ENCODE measurements at places on chromosomes 5 and 9. TPM values are rescaled to one million over a fixed set of nuclear protein-coding genes. Genes with fewer than 3 reads are reported as not detected.

The ZFP2 gene
- 0.71 TPM for total RNA-seq

The GRIA1 gene
- 0.18 TPM for total RNA-seq

The HBEGF gene
- 5.3 TPM for total RNA-seq

The CENPK gene
- not detected for total RNA-seq

The CCDC183 gene
- total RNA-seq: not detected

The FOXD4L4 gene
- total RNA-seq: not detected

The MIGA2 gene
- 18.3 TPM for total RNA-seq

The BHMT2 gene
- total RNA-seq: 7.1 TPM

The ADGRD2 gene
- not detected for total RNA-seq

The ZDHHC11 gene
- total RNA-seq: not detected

The N4BP3 gene
- total RNA-seq: 2.3 TPM

The LCN6 gene
- total RNA-seq: 2.8 TPM

The C1QTNF3 gene
- 1.00 TPM for total RNA-seq

The HAVCR1 gene
- total RNA-seq: not detected

DNA sequence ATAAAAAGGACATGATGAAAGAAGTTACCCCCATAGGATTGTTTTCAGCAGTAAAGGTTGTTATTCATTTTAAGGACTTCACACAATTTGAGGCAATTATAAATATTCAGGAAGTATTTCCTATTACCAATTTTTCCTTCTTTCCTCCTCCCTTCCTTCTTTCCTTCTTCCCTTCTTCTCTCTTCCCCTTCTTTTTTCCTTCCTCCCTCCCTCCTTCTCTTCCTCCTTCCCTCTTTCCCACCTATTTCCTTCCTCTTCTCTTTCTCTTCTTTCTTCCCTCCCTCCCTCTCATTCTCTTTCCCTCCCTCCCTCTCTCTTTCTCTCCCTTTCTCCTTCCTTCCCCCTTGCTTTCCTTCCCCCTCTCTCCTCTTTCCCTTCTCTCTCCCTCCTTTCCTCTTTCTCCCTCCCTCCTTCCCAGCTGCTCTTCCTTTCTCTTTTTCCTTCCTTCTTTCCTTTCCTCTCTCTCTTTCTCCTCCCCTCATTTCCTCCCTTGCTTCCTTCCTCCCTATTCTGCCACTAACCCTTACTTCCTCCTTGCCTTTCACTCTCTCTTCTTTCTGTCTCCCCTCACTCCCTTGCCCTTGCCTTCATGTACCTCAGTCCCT lies 105.1 kb downstream of the ADRB2 start:
- no peaks in the 10 kb centered on the region for H3K27me3 ChIP-seq
- H3K36me3 ChIP-seq: no peaks in the 10 kb centered on the region
- no peak overlapping the region for H3K4me3 ChIP-seq
- H3K4me1 ChIP-seq: peaks cover 53% of the 10 kb centered on the region
- H3K27ac ChIP-seq: no peak overlapping the region
- no peak for DNase-seq

GRCh38 chr5:13540168-13540750 lies 404.2 kb downstream of the DNAH5 start:
- no peak overlapping the region for H3K27ac ChIP-seq
- H3K4me3 ChIP-seq: no peak overlapping the region
- no peaks in the 10 kb centered on the region for H3K4me1 ChIP-seq
- no peaks in the 10 kb centered on the region for H3K27me3 ChIP-seq
- no peak for DNase-seq

- no peaks in the 10 kb centered on the region for H3K4me1 ChIP-seq
- no peaks in the 10 kb centered on the region for H3K36me3 ChIP-seq
- no peak overlapping the region for H3K27ac ChIP-seq
- no peak for DNase-seq
- no peaks in the 10 kb centered on the region for H3K27me3 ChIP-seq
Observed at GRCh38 chr5:169063316-169063953, 237.5 kb downstream of the SLIT3 start.

DNA sequence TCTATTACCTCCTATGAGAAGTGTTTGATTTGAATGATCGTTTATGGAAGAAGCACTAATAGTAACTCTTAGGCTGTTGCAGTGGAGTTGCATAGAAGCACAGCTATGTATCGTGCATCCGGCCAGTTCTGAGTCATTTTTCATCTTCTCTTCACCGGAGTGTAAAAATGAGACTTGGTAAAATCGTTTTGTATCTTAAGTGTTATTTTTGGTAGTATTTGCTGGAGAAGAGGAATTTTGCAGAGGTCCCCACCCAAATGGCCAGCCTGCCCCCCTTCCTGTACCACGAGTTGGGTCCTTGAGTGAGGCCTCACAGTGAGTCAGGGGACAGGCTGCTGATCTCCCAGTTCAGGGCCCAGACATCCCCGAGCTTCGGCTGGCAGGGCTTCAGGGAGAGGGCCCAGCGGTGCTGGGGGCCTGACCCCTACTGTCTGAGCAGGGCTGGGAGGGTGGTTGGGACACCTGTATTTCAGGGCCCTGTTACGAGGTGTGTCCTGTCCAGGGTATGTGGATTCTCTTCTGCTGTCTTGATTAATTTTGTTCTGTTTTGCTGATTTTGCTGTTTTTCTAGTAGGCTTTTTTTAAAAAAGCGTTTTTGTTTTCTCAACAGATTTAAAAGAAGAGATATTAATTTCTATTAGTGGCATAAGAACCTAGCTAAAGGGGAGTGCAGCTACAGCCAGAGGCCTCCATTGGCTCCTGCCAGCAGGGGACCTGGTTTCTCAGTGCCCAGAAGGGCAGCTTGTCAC lies 210.8 kb downstream of the TRIO start:
- H3K27ac ChIP-seq: no peak overlapping the region
- no peak overlapping the region for H3K4me3 ChIP-seq
- no peak for DNase-seq
- H3K27me3 ChIP-seq: no peaks in the 10 kb centered on the region

DNA sequence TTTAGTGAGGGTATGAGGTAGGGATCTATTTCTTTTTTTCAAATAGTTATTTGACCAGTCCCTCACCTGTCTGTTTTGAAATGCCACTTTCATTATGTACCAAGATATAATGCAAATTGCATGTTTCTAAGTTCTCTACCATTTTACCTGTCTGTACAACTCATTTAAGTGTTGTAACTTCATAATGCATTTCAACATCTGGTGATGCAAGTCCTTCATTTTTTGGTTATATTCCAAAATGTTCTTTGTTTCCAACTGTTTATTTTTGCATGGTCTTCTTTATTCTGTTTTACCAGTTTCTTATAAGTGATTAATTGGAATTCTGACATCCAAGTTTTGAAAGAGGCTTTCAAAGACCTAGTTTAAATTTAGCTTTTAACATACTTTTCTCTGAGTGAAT lies 26.8 kb downstream of the TDRD7 start:
- no peak overlapping the region for H3K27ac ChIP-seq
- no peak for DNase-seq
- H3K4me1 ChIP-seq: no peaks in the 10 kb centered on the region
- no peak overlapping the region for H3K4me3 ChIP-seq
- H3K36me3 ChIP-seq: peaks cover 6% of the 10 kb centered on the region

GRCh38 chr5:131672776-131673175 lies 37.7 kb upstream of the RAPGEF6 start:
- DNase-seq: no peak
- peak overlapping the region; percentile 87 for H3K27ac ChIP-seq
- peak overlapping the region; percentile 5 for H3K4me3 ChIP-seq
- peaks cover 44% of the 10 kb centered on the region for H3K36me3 ChIP-seq

- no peak overlapping the region for H3K4me3 ChIP-seq
- H3K36me3 ChIP-seq: no peaks in the 10 kb centered on the region
- H3K4me1 ChIP-seq: no peaks in the 10 kb centered on the region
- H3K27ac ChIP-seq: no peak overlapping the region
- no peak for DNase-seq
Observed at GRCh38 chr9:2214707-2215106, 199.6 kb downstream of the SMARCA2 start.

DNA sequence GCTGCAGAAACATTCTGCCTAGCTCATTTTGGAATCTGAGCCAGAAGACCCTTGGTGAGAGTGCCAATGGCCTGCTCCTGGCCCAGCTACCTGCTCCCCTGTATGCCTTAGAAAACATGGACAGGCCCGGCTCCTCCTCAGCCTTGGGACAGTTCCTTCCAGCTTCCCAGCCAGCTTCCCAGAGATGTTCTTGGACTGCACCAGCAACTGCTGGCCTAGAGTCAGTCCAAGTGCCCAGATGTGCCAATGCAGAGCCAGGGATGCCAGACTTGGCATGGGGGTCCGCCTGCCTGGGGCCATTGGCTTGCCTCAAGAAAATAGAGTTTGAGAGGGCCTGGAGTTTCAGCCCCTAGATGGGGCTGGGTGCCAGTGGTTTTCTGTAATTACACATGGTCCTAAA lies 142.2 kb upstream of the TRIM32 start:
- H3K36me3 ChIP-seq: no peaks in the 10 kb centered on the region
- peaks cover 5% of the 10 kb centered on the region for H3K4me1 ChIP-seq
- H3K27me3 ChIP-seq: no peaks in the 10 kb centered on the region
- H3K27ac ChIP-seq: peak overlapping the region; percentile 50
- no peak for DNase-seq

- H3K27me3 ChIP-seq: no peaks in the 10 kb centered on the region
- peak overlapping the region; percentile 20 for H3K27ac ChIP-seq
- no peaks in the 10 kb centered on the region for H3K36me3 ChIP-seq
- peak overlapping the region; percentile 56 for H3K4me3 ChIP-seq
- H3K4me1 ChIP-seq: no peaks in the 10 kb centered on the region
- no peak for DNase-seq
Observed at GRCh38 chr9:117706421-117707116, 2.4 kb downstream of the TLR4 start.

DNA sequence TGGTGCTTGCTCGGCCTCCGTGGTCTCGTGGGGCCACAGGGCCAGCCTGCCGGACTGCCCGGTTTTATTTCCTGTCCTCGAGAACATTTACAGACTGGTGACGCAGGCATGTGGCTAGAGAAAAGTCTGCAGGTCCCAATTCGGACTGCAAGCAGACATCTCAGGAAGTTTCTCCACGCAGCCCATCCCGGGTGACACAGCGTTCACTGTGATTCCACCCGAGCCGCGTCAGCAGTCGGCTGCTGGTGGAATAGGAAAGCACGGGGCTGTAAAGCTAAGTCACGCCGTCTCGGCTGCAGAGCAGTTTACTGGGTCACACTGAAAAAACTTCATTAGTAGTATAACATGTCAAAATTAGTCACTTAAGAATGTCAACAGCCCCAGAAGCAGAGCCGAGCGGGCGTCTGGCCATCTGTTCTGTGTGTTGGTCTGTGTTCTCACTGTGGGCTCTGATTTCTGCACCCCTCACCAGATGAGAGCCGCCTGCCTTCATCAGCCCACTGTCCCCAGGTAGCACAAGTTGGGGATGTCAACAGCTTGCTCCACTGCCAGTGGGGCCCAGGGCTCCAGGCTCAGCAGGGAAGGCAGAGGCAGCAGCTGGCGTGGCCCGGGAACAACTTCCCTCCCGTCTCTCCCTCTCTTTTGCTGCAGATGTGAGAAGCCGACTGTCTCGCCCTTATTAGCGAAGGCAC lies 363.7 kb downstream of the IRX2 start:
- H3K27ac ChIP-seq: no peak overlapping the region
- peaks cover 2% of the 10 kb centered on the region for H3K27me3 ChIP-seq
- DNase-seq: no peak
- no peak overlapping the region for H3K4me3 ChIP-seq

- no peaks in the 10 kb centered on the region for H3K36me3 ChIP-seq
- H3K27me3 ChIP-seq: no peaks in the 10 kb centered on the region
- H3K4me3 ChIP-seq: peak overlapping the region; percentile 82
- H3K27ac ChIP-seq: peak overlapping the region; percentile 82
Observed at GRCh38 chr9:6413365-6414246, 607 bp downstream of the UHRF2 start.

- no peak overlapping the region for H3K27ac ChIP-seq
- no peak overlapping the region for H3K4me3 ChIP-seq
- H3K27me3 ChIP-seq: no peaks in the 10 kb centered on the region
- H3K36me3 ChIP-seq: no peaks in the 10 kb centered on the region
- DNase-seq: no peak
- H3K4me1 ChIP-seq: no peaks in the 10 kb centered on the region
Observed at GRCh38 chr5:157476702-157477408, 16.8 kb downstream of the NIPAL4 start.

- no peak overlapping the region for H3K27ac ChIP-seq
- no peaks in the 10 kb centered on the region for H3K36me3 ChIP-seq
- no peak for DNase-seq
- H3K4me1 ChIP-seq: no peaks in the 10 kb centered on the region
- H3K27me3 ChIP-seq: peaks cover 9% of the 10 kb centered on the region
Observed at GRCh38 chr5:179414459-179415261, 69.4 kb upstream of the ADAMTS2 start.

- no peak overlapping the region for H3K4me3 ChIP-seq
- no peak for DNase-seq
- no peaks in the 10 kb centered on the region for H3K4me1 ChIP-seq
- H3K36me3 ChIP-seq: no peaks in the 10 kb centered on the region
Observed at GRCh38 chr9:76453785-76454184, 5.2 kb upstream of the GCNT1 start.

- no peaks in the 10 kb centered on the region for H3K36me3 ChIP-seq
- DNase-seq: no peak
- H3K27ac ChIP-seq: peak overlapping the region; percentile 82
- H3K4me3 ChIP-seq: peak overlapping the region; percentile 62
Observed at GRCh38 chr5:56481428-56482357, 248.6 kb upstream of the ANKRD55 start.

- DNase-seq: no peak
- H3K27ac ChIP-seq: no peak overlapping the region
- H3K4me3 ChIP-seq: no peak overlapping the region
- H3K4me1 ChIP-seq: no peaks in the 10 kb centered on the region
- no peaks in the 10 kb centered on the region for H3K27me3 ChIP-seq
- no peaks in the 10 kb centered on the region for H3K36me3 ChIP-seq
Observed at GRCh38 chr5:79285833-79286232, 49.9 kb downstream of the JMY start.

DNA sequence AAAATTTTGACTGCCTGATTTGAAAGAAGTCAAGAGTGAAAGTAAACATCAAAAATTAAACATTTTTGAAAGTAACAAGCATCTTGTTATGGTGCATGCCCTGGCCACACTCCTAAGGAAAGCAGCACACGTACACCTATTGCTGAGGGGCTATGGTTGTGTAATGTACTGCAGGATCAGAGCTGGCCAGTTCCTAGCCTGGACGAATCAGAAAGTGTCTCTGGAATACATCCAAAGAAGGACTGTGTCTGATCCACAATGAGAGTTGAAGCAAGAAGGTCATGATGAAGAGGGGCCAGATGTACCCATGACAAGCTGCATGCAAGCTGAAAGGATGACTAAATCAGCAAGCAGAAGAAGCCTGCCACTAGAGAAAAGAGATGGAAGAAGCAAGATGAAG lies 618.2 kb downstream of the TLE1 start:
- no peaks in the 10 kb centered on the region for H3K36me3 ChIP-seq
- DNase-seq: no peak
- no peak overlapping the region for H3K27ac ChIP-seq

DNA sequence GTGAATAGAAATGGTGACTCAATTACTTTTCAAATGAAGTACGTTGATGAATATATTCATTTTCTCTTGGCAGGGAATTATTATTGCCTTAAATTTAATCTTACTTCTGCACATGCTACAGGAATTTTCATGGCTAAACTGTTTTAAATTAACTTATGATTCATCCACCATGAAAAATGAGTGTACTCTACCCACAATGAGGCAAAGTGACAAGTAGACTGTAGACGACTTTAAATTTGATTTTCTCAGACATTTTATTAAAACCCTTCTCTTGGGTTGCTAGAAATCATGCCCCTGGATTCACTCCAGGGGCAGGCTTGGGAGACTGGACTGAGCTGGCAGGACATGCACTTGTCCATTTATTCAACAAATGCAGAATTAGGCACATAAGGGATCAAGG lies 23.5 kb upstream of the ERAP2 start:
- H3K27me3 ChIP-seq: no peaks in the 10 kb centered on the region
- no peak overlapping the region for H3K4me3 ChIP-seq
- peaks cover 8% of the 10 kb centered on the region for H3K4me1 ChIP-seq
- H3K27ac ChIP-seq: no peak overlapping the region

All from gastrocnemius medialis (tissue), 4 donors.